Stimulated activated CD8-positive, alpha-beta memory T cell treated with anti-CD3 and anti-CD28 coated beads, Interleukin-15, amount 100 ng/mL, for 24 hours (primary cell): ENCODE measurements at places on chromosomes 1 and 21.

- DNase-seq: no peak
Observed at GRCh38 chr1:226362891-226363447, 44.9 kb downstream of the PARP1 start.

GRCh38 chr1:200343874-200344273 is 66.0 kb downstream of the ZNF281 start:
- DNase-seq: no peak

GRCh38 chr1:119348941-119349340 is 19.6 kb upstream of the HAO2 start:
- no peak for DNase-seq

GRCh38 chr1:63772876-63773275 is 941 bp upstream of the ROR1 start:
- DNase-seq: no peak

DNA sequence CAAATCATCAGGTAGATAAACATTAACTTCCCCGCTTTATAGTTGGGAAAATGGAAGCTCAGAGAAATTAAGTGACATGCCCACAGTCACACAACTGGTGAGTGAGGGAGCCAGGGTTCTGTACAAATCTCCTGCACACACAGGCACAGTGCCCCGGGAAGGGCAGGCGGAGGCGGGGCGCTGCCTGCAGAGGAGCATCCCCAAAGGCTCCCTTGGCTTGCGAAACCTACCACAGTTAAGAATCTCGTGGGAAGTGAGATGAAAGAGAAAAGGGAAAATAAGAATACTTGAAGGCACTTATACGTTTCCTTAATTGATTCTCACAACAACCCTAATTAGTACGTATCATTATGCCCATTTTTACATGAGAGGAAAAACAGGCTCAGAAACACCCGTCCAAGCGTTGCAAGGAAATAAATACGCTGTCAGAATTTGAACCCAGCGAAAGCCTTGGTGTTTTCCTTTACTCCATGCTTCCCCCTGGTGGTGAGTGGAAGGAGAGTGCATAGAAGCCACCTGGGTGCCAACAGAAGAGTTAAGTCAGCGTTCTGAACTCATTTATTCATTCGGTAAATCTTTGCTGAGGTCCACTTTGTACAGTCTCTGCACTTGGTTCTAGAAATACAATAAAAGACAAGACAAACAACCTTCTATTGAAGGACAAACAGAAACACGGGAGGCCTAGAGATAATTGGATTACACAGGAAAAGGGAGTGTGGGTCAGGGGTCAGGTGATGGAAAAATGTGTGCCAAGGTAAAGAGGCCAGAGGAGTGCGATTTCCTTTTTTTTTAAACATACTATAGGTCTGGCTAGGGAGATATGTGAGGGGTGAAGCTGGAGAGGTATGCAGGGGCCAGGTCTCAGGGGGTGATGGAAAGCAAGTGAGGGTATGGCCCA is 28.4 kb downstream of the ACP6 start:
- no peak for DNase-seq

DNA sequence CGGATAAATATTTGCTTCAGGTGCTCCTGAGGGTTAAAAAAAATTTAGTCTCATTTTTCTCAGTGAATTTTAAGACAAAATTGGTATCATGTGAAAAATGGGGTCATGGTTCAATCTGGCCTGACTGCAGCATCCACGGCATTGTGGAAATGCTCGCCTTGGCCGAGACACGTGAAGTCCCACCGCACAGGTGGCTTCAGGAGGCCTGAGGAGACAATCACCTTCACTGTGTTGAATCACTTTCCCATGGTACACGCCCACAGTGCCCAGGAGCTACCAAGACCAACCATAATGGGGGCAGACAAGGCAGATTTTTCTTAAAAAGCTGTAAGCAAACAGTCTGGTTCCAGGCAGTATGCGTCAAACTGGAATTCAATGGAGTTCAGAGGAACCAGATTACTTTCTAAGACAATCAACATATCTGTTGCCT is 11.0 kb upstream of the CPLANE2 start:
- no peak for DNase-seq

DNA sequence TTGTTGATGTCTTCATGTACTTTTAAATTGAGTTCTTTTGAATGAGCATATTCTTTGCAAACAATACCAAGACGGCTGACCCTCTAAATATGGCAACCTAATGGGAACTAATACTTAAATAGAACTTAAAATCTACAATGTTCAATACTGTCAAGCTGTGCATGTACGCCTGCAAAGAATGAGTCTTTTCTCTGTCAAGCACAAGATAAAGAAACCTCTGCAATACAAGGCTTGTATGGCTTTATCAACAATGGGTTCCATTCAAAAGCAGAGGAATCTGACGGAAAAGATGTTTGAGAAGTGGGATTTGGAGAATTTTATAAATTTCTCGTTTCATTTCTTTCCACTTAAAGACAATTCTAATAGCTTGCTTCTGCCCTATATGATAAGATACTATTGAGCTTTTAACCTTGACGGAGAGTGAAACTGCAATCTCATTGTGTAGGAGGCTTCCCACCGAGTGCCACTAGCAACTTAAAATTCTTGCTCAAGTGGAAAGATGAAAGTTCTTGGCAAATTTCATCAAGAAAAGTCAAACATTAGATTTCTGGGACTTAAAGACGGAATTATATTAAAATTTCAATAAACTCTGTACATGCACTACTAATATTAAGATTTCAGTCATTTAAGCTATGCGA is 119.8 kb downstream of the RGS21 start:
- no peak for DNase-seq
